Naive B cell (primary cell): ENCODE measurements at places on chromosomes 2 and 18.
A peak's percentile ranks its signal among the peaks of the same experiment; 100 is the strongest.

DNA sequence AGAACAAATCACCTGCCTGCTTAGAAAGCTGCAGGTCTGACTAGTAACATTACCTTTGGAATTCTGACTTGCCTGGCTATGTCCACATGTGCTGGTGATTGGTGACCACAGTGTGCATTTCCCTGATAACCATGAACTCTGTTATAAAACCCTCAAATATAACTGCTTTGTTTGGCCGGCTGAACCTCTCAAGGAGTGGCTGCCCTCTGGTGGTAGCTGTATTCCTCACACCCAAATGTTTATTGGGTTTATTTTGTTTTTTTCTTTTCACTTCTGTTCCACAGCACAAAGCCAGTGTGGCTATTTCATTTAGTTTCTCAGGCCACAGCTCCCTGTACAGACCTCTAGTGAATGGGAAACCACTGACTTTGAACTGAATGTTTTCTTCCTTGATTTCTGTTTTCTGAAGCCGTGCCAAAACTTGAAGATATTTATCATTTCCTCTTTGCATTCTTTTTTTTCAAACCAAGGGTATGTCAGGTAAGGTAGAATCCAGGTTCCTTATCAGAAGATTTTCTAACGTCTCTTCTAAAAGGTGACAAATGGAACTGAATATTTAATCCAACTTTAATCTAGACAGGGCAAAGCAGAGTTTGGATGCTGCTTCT, 549.0 kb upstream of the VRK2 start:
- DNase-seq, result peak; percentile 4

- DNase-seq, result no peak
Observed at GRCh38 chr2:219131327-219131726, 29.3 kb downstream of the NHEJ1 start.

GRCh38 chr2:238264072-238264460, 24.2 kb upstream of the HES6 start:
- DNase-seq, result no peak

DNA sequence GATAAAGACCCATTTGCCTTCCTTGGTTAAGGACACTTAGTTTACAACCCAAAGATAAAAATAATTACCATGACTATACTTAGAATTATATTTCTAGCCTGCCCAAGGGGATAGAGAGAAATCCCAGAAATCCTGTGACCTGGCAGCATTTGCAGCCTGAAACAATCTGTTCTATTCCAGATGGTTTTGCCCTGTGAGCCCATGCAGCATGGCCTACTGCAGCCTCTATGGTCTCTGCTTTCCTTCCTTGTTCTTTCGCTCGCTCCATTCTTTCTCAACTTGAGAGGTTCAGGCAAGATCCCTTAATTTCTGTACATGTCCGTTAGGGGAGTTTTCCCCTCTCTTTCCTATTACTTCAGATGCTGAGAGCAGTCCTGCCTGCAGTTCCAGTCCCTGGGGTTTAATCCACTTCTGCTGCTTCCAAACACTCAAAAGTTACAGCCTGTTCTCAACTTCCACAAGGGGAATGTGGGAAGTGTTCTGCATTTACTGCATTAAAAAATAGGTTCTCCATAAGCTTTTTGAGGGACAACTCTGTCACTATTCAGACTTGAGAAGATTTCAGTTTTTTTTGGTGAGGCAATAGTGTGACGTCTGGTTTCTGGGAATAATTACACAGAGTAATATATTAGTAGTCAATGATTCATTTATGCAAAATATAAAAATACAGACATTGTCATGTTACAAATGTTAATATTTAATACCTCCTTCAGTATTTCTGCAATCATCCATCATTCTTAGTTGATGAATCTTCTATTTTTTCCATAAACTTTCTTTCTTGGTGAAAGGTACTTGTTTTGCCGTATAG, 80.3 kb downstream of the CDCA7 start:
- DNase-seq, result no peak

DNA sequence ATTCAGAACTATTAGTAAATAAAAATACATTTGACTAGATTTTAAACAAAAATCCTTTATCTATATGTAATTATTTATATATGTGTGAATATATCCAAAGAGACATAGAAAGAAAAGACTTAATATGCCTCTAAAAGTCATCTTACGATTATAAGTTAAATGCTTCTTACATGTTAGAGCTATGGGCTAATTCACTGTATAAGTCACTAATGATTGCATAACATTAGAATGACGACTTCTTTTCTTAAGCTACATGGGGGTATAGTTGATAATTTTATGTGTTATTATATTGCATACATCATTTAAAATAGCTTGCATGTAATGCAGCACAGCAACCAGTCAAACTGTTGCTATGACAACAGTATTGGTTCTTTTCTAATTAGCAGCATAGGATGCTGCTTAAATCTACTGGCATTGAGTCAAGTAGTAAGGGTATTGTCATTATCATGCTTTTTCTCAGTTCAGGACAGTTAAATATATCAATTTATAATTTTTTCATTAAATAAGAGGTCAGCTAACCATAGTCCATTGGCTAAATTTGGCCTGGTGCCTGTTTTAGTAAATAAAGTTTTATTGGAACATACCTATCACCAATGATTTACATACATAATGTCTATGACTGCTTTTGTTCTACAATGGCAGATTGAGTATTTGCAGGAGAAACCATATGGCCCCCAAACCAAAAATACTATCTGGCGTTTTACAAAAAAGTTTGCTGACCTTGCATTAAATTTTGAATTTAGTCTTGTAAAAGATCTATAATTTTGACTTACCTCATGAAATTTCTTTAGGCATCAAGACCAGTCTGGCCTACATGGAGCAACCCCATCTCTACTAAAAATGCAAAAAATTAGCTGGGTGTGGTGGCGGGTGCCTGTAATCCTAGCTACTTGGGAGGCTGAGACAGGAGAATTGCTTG, 207.7 kb upstream of the ZSWIM2 start:
- no peak for DNase-seq

DNA sequence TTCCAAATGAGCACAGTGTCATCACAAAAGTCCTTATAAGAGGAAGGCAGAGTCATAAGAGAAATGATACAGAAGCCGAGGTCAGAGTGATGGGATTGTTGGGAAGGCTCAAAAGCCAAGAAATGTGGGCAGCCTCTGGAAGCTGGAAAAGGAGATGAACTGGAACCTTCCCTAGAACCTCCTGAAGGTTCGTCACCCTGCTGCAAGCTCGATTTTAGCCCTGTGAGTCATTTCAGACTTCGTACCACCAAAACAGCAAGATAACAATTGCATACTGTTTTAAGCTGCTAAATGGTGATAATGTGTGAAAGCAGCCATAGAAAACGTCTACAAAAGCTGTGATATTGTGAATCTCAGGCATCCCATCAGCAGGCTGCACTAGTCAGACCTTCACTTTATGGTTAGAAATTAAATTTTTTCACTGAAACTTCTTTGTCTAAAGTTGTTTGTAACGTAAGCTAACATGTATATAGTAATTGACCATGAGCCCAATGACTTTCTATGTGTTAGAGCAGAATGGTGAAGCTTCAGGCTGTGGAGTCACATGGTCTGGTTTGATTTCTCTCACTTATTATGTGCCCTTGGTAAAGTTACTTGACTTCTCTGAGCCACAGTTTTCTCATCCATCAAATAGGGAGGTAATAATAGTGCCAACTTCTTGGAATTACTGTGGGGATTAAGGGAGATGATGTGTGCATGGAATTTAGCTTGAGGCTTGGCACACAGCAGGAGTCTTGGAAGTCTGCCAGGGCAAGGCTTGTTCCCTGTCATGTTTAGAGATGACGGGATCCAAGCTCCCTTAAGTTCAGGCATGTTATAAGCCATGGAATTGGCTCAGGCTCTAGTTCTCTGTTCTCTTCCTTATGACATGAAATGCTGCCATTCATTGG, 132.0 kb upstream of the CCDC195 start:
- DNase-seq, result no peak

- no peak for DNase-seq
Observed at GRCh38 chr18:12428923-12429322, 21.2 kb downstream of the PRELID3A start.

DNA sequence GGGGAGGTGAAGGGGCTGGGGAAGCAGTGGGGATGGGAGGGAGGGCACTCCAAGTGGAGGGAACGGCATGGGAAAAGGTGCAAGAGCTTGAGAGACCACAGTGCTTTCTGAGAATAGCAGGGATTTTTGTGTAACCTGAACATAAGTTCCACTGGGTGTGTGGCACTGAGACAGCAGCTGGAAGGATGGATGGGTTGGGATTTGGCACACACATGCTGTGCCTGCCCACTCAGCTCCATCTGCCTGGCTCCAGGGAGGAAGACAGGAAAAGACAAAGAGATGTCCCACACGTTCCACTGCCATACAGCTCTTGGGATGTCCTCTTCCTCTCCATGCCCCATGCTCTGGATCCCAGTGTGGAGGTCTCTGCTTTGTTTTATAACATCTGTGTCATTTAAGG, 114.1 kb upstream of the TEX51 start:
- no peak for DNase-seq

DNA sequence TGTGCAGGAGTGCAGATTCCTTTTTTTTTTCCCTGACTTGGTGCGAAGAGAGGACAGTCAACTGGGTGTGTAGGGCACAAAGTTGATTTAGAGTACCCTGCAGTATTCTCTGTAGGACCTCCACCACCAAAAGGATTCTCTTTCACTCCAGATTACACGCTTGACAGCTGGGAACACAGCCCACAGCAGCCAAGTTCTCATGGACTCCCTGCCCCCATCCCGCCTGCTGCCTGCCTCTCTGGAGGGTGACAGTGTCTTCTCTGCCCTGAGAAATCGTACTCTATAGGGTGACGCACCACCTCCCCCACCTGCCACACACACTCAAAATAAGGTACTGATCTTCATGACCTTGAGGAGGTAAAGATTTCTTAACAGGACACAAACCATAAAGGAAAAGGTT, 26.6 kb upstream of the IHH start:
- DNase-seq, result no peak

- DNase-seq, result no peak
Observed at GRCh38 chr2:29951576-29951975, 30.2 kb upstream of the ALK start.

DNA sequence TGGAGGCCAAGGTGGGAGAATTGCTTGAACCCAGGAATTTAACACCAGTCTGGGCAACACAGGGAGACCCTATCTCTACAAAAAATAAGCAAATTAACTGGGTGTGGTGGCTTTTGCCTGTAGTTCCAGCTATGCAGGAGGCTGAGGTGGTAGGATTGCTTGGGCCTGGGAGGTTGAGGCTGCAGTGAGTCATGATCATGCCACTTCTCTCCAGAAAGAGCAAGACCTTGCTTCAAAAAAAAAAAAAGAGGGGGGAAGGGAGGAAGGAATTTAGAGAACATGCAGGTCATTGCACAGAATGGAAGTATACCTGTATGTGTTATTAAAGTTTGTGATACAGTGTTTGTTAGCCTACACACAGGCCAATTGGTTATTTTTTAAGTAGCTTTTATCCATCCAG, 25.8 kb downstream of the PKP4 start:
- no peak for DNase-seq

DNA sequence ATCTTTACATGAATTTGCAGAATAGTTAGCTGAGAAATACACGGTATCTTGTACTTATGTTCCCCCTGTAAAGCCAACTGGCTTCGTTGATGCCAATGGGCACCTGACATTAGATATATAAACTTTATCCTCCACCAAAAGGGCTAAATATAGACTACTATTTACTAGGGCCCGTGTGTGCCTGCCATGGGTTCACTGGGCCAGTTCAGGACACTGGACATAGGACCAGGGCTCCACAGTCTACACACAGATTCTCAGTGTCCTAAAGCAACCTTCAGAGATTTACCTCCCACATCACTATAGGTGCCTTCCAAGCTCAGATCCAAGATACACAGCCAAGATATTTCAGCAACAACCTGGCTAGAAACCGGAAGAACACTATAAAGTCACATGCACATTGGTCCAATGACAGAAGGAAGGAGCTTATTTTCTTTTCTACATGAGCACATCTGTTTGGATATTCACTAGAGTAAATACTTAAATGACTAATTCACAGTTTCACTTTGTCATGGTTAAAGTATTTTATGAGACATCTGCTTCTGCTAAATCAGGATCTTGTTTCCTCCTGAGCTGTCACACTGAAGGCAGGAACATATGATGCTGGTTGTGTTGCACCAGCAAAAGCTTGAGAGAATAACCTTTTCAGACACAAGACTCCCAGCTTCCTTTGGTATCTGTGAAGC, 95.1 kb downstream of the MYO5B start:
- DNase-seq, result no peak

DNA sequence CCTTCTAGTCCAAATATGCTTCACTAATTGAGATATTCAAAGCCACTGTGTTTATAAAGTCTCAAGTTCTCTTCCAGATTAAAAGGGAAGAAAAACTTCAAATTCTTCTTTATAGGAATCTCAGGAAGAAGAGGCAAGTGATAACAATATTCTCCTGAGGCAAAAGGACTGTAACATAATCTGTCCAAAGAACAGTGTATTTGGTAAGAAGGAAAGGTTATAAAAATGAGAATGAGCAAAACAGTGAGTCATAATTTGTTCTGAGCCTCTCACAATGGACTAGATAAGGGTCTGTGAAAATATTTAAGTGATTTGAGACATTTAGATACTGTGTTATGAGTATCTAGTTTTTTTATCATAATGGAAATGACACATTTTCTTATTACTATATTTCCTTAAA, 44.3 kb downstream of the SNRPD1 start:
- no peak for DNase-seq

- no peak for DNase-seq
Observed at GRCh38 chr2:204416236-204416635, 129.0 kb upstream of the PARD3B start.

DNA sequence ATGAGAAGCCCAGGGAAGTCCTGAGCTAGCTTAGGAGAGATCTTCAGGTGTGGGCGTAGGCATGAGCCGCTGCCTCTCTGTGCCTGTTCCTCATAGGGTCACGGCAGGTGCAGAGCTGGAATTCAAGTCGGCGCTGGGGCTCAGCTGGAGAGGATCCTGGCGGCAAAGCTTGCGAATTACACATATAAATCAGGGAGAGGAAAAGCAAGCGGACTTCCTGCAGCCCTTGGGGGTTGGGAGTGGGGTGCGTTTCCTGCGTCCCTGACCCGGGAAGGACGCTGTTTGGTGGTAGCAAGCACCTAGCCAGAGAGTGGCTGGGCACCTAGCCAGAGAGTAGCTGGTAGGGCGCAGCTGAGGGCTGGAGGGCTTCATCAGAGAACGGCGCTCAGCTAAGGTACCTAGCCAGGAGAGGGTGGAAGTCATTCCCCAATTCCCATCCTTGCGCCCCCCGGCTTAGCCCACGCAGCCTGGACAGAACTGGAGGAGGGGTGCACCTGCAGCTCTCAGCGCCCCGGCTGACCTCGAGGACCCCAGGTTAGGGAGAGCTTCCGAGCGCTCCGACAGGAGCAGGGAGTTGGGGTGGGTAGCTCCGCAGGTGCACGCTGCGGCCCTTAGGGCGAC, 459 bp upstream of the EFR3B start:
- no peak for DNase-seq

DNA sequence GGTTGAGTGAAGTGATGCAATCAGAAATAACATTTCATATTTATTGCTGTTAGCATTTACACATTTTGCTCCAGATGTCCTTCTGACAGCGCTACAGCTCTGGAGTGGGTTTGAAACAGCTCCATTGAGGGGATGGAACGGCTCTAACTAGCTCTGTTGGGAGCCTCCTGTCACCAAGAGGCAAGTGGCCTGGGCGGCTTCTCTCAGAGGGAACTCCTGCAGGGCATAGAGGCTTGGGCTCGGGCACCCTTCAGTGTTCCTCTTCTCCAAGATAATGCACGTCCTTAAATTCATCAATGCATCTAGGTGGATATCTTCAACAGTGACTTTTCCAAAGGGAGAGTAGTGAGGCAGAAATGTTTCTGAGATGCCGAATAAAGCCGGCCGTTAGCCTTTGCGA, 122.5 kb downstream of the CNTNAP5 start:
- DNase-seq, result no peak

GRCh38 chr2:214545898-214546542, 135.2 kb downstream of the VWC2L start:
- DNase-seq, result no peak

GRCh38 chr18:42069036-42069435, 114.0 kb downstream of the PIK3C3 start:
- DNase-seq, result no peak
